NCI-H774 (cell line): ENCODE measurements at places on chromosomes 5 and 9.

DNA sequence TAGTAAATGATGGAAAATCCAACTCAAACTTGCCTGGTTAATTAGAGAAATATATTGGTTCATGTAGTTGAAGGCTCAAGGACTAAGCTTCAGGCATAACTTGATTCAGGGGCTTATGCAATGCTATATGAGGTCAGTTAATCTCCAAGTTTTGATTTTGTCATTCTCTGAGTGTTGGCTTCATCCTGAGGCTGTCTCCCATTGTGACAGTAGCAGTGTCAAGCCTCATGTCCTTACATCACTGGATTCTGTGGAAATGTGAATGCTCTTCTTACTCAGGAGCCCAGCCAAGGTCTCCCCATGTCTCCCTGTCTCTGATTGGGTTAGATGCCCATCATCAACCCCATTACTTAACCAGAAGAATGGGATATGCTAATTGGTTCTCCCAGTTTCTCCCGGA, 44.4 kb upstream of the SNX2 start:
- DNase-seq = no peak

- DNase-seq = no peak
Measured at GRCh38 chr5:155982354-155982753, 344.6 kb upstream of the SGCD start.

DNA sequence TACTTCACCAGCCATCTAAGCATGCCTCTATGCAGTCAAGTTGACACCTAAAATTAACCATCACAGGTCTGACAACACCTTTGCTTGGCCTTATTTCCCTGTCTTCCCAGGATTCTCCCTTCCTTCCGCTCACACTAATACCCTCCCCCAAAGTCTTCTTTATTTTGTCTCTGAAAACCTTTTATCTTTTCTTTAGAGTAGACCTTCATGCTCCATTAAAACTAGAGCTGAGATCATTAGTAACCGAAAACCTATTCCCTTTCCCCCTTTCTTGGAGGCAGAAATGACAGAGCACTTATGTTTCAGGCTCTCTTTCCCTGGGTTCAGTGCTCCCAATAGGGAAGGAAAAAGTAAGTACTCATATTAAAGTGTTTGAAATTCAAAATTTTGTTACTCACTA, 423.8 kb downstream of the YTHDC2 start:
- DNase-seq = no peak

GRCh38 chr5:165143741-165144140, 1638.3 kb downstream of the MAT2B start:
- no peak for DNase-seq

DNA sequence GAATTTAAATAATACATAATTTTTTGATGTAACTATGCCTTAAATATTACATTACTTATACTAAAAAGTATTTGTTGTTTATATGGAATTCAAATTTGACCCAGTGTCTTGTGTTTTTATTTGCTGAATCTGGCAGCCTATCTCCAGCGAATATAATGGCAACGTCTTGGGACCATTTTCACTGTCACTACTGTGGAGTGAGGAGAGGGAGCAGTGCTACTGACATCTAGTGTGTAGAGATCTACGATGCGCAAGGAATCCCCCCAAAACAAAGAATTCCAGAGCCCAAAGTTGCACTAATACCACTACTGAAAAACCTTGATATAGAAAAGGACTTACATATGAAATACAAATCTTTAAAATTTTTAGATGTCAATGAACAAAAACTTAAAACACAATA, 314.4 kb downstream of the DRD1 start:
- no peak for DNase-seq

- DNase-seq = no peak
Measured at GRCh38 chr9:12954441-12954840, 179.6 kb downstream of the LURAP1L start.

DNA sequence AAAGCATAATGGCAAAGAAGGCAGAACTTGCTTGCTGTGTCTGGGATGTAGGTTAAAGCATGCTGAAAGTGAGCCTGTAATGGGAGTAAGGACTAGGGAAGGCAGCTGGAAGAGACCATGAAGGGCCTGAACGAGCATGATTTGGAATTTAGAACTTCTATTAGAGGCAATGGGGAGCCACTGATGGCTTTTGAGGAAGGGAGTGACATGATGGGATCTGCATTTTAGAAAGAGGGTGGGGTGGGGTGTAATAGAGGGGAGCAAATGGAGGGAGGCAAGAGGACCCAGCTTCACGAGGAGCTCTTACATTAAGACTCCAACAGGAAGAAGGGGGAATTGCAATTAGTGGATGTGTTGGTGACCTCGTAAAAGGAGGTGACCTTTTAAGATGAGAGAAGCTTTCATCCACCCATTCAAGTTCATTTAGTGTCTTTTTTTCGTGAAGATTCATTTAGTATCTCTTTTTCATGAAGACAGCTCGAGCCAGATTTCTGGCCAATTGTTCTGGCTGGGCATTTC, 13.6 kb upstream of the GABRP start:
- DNase-seq = no peak

GRCh38 chr5:62343428-62343827, 37.4 kb downstream of the KIF2A start:
- no peak for DNase-seq

DNA sequence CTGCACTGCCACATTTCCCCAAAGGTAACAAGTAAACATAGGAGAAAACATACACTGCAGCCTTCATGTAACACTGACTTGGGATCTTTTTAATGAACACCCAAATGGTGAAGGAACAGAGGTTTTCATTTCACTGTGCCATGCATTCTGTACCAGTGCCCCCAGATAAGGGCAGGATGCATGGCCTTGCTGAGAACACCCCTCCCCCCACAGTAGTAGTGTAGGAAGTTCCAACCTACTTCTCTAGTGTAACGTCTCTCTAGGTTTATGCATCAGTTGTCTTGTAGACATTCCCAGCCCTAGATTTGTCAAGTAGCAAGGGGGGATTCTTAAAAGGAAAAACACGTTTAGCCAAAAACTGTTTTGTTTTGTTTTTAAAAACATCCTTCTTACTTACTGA, 29.9 kb downstream of the MAP3K1 start:
- no peak for DNase-seq

DNA sequence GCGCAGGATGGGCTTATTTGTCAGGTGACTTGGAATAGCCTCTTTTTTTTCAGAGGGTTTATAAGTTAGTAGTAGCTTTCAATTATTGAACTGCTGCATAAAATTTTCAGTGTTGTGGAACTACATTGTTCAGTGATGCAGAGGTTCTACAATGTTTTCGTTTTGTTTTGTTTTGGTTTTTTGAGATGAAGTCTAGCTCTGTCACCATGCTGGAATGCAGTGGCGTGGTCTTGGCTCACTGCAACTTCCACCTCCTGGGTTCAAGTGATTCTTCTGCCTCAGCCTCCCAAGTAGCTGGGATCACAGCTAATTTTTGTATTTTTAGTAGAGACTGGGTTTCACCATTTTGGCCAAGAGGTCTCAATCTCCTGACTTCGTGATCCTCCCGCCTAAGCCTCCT, 22.0 kb downstream of the NUP188 start:
- no peak for DNase-seq

- no peak for DNase-seq
Measured at GRCh38 chr9:122176916-122177315, 17.2 kb downstream of the MORN5 start.

- DNase-seq = no peak
Measured at GRCh38 chr9:26882154-26882553, 10.4 kb downstream of the CAAP1 start.

- DNase-seq = no peak
Measured at GRCh38 chr5:169923988-169924387, 56.3 kb downstream of the INSYN2B start.

DNA sequence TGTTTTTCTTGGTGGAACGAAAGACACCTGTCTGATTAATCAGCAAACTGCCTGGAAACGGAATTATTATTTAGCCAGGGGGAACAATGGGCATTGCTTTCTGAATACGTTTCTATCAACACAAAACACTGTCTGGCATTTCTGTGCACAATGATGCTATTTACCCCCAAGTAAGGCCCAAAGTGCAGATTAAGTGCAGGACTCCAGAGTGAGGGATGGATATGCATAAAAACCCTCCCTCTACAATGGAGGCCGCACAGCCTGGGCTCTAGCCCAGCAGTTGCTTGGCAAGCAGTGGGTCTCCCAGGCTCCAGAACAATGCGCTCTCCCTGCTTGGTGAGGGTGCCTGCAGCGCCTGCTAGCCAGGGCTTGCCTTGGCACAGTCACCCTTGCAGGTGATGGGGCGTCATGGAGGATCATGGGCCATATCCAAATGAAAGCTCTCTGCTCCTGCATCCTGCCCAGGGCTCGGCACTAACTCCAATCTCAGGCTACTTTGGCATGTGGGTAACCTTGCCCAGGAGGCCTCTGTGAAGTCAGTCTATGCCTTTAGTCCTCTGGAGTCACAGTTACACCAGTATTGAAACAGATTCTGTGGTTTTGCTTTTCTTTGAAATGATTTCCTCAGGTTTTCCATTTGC, 11.5 kb upstream of the SPATA24 start:
- DNase-seq = no peak

- no peak for DNase-seq
Measured at GRCh38 chr5:112253478-112254250, 165.4 kb downstream of the EPB41L4A start.
